ENCODE measurements at places on chromosomes 2 and 18.

GRCh38 chr2:8547284-8548064 lies 134.4 kb upstream of the ID2 start:
- no peak for DNase-seq

- DNase-seq: no peak
Observed at GRCh38 chr2:141021611-141022010, 1109.2 kb downstream of the LRP1B start.

GRCh38 chr2:109210431-109211200 lies 81.6 kb downstream of the SH3RF3 start:
- no peak for DNase-seq

GRCh38 chr2:65686928-65687521 lies 254.6 kb upstream of the SPRED2 start:
- no peak for DNase-seq
